ENCODE measurements at places on chromosomes 16 and 17.

- peak; percentile 41 for DNase-seq
Measured at GRCh38 chr17:48427598-48427997, 2.4 kb downstream of the SKAP1 start.

- no peak for DNase-seq
Measured at GRCh38 chr16:4691666-4692412, 1.5 kb upstream of the NUDT16L1 start.

DNA sequence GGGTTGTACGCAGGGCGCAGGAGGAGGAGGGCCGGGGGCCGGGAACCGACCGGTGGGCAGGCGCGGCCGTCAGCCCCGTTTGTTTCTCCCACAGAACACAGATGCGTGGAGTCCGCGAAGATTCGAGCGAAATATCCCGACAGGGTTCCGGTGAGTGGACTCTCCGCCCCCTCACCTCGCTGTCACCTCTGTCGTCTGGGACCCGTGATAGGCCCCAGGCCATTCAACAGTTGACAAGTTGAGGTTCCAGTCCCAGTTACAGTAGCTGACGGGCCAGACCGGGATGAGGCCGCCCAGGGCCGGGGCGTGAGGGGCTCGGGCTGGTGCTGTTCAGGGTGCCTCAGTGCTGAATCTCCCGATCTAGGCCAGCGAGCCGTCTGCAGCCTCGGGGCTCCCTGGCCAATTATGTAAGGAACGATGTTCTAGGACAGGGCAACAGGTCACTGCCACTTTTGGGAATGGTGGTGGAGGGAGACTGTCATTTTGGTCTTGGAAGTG lies 628 bp downstream of the GABARAPL2 start:
- no peak for DNase-seq

GRCh38 chr16:85718682-85719081 lies 29.9 kb upstream of the GINS2 start:
- DNase-seq, result no peak

- no peak for DNase-seq
Measured at GRCh38 chr17:6677158-6677831, 25.7 kb downstream of the C17orf100 start.

DNA sequence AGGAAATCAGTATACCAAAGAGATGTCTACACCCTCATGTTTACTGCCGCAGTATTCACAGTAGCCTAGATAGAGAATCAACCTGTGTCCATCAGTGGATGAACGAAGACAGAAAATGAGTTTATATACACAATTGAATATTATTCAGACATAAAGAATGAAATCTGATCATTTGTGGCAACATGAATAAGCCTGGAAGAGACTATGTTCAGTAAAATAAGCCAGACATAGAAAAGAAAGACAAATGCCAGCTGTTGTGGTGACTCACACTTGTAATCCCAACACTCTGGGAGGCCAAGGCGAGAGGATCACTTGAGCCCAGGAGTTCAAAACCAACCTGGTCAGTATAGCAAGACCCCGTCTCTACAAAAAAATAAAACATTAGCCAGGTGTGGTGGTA lies 16.1 kb downstream of the NUDT16L1 start:
- DNase-seq, result no peak

DNA sequence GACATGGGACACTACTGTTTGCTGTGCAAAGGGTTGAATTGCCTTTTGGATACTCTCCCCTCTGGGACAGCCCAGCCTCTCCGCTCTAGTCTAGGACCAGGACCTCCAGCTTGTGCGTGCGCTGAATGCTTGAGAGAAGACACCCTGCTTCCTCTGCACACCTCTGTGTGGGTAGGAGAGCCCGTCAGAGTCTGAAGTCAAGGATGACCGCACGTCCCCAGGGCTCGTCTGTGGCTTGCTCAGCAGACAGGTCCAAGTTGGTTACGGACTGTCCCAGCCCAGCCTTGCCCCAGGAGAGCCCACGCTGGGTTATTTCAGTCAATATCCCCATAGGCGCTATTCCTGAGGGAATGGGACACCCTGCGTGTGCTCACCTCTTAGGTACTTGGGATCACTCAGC lies 3.7 kb downstream of the C16orf89 start:
- DNase-seq, result no peak

GRCh38 chr16:11390573-11391495 lies 45.6 kb downstream of the RMI2 start:
- DNase-seq, result no peak

DNA sequence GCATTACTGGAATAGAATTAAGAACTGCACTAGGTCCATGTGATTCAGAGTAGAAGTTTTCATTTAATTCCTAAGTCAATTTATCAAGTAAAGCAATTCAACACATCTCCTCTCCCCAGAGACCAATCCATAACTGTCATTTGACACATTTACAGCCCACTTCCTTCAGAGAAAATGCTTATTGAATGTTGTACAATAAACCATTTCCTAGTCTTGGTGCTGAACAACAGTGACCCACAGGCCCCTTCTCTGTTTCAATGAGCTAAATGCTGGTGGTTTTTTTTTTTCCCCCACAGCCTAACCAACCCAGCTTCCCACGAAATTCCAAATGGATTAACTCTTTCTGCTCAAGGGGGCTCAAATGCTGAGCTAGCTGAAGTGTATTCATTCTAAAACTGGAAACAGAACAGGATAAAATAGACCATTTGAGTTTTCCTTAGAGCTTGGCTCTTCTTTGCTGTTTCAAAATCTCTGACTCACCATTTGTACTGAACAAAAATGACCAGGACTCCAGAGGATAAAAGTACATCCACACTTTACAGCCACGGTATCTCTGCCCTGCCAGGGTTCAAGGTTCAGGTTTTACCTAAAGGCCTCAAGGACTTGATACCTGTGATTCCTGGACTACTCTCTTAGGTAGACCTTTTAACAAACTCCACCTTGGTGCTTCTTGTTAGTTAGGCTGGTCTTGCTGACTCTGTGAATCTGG lies 62.3 kb downstream of the TMEM100 start:
- DNase-seq, result no peak

DNA sequence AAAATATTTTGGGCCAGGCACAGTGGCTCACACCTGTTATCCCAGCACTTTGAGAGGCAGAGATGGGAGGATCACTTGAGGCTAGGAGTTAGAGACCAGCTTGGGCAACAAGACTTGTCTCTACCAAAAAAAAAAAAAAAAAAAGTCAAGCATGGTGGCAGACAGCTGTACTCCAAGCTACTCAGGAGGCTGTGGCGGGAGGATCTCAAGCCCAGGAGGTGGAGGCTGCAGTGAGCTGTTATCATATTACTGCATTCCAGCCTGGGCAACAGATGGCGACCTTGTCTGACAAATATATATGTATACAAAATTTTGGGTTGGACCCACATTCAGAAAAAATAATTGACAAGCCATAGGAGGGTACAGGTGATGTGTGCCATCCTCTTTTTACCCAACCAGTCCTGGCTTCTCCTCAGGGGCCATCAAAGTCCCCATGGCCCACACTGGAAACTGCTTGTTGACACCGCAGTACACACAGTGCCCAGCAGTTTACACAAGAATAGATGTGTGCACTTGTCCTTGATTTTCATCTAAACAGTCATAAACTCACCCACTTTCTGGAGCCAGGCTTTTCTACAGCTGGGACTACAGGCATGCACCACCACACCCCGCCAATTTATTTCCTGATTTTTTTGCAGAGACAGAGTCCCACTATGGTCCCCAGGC lies 1.7 kb downstream of the CES2 start:
- no peak for DNase-seq

DNA sequence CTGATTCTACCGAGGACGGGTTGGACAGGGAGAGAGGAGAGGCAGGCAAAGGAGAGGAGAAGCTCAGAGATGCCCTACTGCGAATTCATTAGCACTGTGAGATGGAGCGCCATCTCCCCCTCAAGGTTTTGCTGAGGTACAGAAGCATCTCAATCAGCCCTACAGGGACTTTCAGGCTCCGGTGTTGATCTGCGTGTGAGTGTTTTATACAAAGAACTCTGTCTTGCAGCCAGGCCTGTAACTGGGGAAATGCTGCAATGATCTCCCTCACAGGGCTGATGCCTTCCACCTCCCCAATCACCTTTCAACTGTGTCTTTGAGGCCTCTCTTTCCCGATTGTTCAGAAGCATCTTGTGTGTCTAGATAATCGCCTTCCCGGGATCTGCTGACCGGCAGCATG lies 74.8 kb downstream of the IRX6 start:
- DNase-seq, result no peak

DNA sequence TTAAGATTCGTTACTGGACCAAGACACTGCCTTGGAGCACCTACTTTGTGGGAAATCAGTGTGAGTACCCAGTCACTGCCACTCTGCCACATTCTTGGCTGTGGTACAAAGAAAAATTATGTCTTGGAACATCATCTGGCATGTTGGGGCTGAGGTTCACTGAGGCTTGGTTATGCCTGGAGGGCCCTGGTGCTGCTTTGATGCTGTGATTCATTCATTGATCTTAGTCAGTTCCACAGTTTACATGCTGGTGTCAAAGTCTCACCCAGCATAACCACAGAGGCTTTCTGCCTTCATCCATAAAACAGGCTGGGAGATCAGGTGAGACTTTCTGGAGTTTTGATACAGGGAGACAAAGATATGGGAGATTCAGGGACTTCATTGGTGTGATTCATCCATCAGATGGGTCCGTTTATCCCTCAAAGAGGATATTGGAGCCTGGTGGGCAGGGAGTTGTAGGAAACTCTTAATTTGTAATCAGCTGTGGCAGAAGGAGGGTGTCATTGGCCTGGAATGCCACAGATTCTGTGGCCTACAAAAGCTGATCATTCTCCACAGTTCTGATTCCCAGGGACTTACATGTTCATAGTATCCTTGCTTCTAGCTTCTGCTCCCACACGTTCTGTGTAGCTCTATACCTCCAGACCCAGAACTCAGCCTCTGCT lies 322.5 kb downstream of the PMP22 start:
- no peak for DNase-seq

DNA sequence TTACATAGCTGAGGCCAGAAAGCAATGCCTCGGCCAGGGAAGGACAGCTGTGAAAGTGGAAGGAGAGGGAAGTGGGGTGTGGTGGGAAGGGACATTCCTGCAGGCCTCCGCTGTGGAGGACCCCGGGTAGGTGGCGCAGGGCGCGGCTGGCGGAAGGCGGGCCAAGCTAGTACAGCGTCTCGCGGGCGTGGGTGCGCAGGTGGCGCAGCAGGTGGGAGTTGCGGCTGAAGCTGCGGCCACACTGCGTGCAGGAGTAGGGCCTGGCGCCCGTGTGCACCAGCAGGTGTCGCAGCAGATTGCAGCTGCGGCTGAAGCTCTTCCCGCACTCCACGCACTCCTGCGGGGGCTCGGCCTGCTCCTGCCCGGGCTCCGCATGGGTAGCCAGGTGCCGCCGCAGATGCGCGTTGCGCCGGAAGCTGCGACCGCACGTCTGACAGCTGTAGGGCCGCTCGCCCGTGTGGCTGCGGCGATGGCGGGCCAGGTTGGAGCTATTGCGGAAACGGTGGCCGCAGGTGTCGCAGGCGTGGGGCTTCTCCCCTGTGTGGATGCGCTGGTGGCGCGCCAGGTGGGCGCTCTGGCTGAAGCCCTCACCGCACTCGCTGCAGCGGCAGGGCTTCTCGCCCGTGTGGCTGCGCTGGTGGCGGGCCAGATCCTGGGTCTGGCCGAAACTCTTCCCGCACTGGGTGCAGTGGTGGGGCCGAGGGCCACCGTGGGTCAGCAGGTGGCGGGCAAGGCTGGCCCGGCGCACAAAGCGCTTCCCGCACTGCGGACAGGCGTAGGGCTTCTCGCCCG lies 10.0 kb downstream of the ZSCAN10 start:
- no peak for DNase-seq

All from activated CD4-positive, CD25-positive, alpha-beta regulatory T cell treated with anti-CD3 and anti-CD28 coated beads, Interleukin-2, amount 50 U/mL, for 16 hours (primary cell).